ENCODE measurements at places on chromosomes 11 and 22.

- no peak for DNase-seq
These were observed 395.9 kb upstream of the CCDC90B start for GRCh38 chr11:83681906-83682610.

DNA sequence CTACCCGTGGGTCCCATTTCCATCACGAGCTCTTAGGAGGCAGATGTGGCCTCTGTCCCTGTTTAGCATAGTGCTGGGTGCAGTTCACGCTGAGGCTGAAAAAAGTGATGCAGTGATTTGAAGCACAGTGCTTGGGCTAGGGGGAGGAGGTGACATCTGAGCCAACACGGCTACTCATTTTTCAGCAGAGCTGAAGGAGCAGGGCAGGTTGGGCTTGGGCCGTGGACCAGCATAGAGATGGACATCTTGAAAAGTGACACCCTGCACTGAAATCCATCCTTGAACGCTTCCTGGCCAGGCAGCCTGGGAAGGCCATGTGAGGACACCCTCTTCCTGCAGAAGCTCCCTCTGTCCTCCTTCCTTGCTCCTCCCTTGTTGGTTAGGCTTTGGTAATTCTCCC, 66.4 kb downstream of the ADAMTS15 start:
- DNase-seq = no peak

DNA sequence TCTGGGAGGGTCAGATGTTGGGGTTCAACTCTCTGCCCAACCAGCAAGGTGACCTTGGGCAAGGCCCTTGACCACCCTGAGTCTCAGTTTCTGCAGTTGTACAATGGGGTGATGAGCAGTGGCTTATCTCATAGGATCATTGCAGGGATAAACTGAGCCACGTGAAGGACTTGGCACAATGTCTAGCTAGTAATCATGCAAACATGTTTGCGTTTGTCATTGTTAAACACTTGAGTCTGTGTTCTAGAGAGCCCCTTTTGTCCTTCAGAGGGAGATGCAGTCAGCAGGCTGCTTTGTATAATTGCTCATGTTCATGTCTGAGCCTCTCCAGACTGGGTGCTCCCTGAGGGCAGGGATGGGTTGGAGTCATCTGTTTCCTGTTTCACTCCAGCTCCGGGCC, 15.8 kb downstream of the CD82 start:
- DNase-seq = no peak

DNA sequence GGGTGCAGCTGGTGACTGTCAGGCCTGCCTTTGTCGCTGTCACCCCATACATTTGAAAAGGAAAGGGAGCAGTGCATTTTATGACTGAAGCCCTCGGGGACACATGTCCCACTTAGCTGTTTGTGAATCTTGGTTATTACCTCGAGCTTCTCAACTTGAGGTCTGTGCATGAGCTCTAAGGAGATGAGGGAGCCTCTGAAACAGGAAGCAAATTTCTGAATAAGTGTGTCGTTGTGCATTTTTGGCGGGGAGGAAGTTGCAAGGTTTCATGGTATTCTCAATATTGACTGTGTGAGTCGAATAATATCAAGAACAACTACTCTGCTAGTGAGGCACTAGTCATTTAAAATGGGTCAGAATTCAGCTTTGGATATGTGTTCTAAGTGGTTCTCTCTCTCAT, 149.7 kb upstream of the PLET1 start:
- no peak for DNase-seq

GRCh38 chr11:77056814-77057402, 9.9 kb upstream of the CAPN5 start:
- DNase-seq = no peak

DNA sequence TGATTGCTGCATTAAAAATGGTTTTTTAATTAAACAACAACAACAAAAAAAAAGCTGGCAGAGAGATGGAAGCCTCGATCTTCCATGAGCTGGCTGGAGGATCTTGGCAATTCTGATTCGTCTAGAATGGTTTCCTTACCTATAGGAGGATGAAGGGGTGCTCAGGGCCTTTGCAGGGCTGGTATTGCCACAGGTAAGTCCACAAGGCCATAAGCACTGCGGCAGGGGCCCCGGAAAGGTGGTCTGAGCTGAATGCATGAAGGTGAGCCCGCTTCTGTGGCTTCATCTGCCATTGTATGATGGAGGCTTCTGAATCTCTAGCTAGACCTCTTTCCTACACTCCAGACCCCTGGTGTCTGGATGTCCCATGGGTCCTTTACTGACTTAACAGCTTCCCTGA, 101.5 kb downstream of the TSPAN18 start:
- no peak for DNase-seq

GRCh38 chr11:83921447-83922192, 635.5 kb upstream of the CCDC90B start:
- DNase-seq = no peak

GRCh38 chr11:101848262-101848661, 66.5 kb upstream of the CEP126 start:
- DNase-seq = no peak
